Activated T-helper 2 cell treated with anti-CD3 and anti-CD28 coated beads, Interferon-gamma antibody, Interleukin-2, Interleukin-4, amounts not matched to agents 10 μg/mL and 5 μg/mL and 100 μg/mL, durations not matched to agents 14 hours and 24 hours and 36 hours (primary cell): ENCODE measurements at places on chromosomes 7 and 10. TPM values are rescaled to one million over a fixed set of nuclear protein-coding genes. Genes with fewer than 3 reads are reported as not detected.

Gene NPS
- not detected in 2 replicates for total RNA-seq

Gene LIPF
- not detected in 2 replicates for total RNA-seq

Gene NPFFR1
- total RNA-seq, result not detected in 2 replicates

Gene JCAD
- 3.4 and 3.7 TPM in 2 replicates for total RNA-seq

Gene CRYGN
- not detected in 2 replicates for total RNA-seq

Gene GIMAP7
- total RNA-seq, result 22.6 and 24.1 TPM in 2 replicates

Gene SP4
- 17.9 and 19.2 TPM in 2 replicates for total RNA-seq

Gene CDNF
- 0.39 and 0.67 TPM in 2 replicates for total RNA-seq

Gene ACSM6
- total RNA-seq, result not detected in 2 replicates

Gene C10orf62
- not detected in 2 replicates for total RNA-seq

Gene HPS1
- total RNA-seq, result 61.2 and 62.0 TPM in 2 replicates

Gene UPK3BL1
- 10.6 and 17.5 TPM in 2 replicates for total RNA-seq

Gene BTBD16
- total RNA-seq, result not detected in 2 replicates
